ENCODE measurements at places on chromosomes 1 and 21.

DNA sequence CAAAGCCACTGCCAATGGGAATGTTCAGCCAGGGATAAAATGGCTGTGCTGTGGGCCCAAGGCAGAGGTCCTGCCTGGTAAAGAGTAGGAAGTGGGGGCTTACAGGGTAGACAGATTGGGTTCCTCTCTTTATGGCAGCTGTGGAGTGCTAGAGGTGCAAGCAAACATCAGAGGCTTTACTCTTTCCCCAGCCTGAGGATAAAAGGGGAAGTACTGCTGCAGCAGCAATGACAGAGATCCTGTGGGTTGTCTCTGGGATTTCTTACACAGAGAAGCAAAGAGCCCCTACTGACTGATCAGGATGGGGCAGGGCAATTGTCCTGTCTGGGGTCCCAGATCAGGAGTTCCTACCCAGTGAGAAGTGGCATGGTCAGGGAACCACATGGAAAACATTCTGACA, 54.2 kb downstream of the DRAM2 start:
- no peak for DNase-seq

DNA sequence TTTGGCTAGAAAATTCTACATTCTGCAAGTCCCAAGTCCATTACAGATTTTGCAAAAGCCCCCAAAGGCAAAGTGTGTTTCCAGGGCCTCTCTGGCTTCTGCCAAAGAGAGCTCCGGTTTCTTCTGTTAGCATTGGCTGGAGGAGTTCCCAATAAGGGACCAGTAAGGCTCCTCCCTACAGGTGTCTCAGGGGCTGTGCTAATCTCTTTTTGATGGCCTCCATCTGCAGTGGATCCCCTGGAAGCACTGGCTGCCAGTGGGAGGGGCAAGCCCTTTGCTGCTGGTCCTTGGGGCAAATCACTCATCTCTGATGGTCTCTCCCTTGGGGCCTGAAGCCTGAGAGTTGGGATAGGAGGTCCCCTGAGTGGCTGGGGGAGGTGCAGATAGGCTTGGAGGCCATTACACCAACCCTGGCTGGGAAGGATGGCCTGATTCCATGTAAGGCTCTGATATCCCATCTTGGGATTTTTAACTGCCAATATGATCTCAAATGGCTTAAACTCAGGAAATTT, 89.1 kb upstream of the USP24 start:
- DNase-seq: no peak

- no peak for DNase-seq
Observed at GRCh38 chr1:183027031-183027430, 3.8 kb downstream of the LAMC1 start.

- no peak for DNase-seq
Observed at GRCh38 chr1:119086830-119087229, 53.6 kb downstream of the WARS2 start.

GRCh38 chr1:110059133-110059863, 11.2 kb downstream of the ALX3 start:
- no peak for DNase-seq

DNA sequence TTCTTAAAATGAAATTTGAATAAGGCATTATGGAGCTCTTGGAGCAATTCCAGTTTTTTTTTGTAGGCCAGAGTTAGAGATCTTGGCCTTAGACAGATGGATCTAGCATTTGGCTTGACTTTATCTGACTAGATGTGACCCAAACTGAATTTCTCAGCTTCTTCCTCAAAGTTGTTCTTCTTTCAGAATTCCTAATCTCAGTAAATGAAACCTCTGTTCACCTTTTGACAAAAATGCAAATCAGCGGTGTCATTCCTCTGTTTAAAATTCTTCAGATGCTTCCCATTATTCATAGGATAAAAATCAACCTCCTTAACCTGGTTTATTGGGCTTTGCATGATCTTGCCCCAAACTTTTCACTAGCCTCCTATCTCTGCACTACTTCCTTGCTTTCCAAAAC, 177.6 kb downstream of the RASAL2 start:
- no peak for DNase-seq

DNA sequence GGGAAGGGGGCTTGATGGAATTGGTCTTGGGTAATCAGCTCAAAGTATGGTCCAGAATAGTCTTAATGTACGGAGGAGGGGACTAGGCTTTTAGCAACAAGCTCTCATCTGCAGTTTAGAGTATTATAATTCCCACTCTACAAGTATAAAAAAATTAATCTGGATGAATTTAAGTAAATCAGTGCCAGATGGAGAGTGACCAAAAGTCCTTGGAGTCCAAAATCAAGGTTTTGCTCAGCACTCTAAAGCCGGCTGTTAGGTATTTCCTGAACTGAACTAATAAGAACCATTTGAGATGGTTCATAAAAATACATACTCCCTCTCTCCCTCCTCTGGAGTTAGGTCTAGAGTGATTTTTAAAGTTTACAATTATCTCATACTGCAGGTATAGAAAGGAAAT, 23.7 kb downstream of the GLUL start:
- DNase-seq: no peak

DNA sequence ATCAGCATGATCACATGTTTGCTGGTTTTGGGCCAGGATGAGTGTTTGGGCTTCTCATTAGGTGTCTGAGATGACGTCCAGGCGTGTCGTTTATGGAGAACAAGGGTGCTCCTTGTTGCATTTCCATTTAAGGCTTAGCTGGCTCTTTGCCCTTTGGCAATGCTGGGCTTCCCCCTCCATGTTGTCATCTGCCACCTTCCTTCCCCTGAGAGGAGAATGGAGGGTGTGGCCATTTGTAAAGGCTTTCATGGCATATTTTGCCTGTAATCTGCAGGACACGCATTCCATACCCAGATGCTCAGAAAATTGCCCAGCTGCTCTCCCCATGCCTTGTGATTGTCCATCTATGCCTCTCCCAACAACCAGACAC, 27.7 kb downstream of the PKP1 start:
- DNase-seq: peak; percentile 65

GRCh38 chr1:13600762-13601453, 17.3 kb downstream of the PDPN start:
- DNase-seq: no peak

GRCh38 chr1:93707956-93708355, 26.3 kb upstream of the BCAR3 start:
- DNase-seq: no peak

- DNase-seq: no peak
Observed at GRCh38 chr1:167429612-167430011, 88.7 kb downstream of the CD247 start.

DNA sequence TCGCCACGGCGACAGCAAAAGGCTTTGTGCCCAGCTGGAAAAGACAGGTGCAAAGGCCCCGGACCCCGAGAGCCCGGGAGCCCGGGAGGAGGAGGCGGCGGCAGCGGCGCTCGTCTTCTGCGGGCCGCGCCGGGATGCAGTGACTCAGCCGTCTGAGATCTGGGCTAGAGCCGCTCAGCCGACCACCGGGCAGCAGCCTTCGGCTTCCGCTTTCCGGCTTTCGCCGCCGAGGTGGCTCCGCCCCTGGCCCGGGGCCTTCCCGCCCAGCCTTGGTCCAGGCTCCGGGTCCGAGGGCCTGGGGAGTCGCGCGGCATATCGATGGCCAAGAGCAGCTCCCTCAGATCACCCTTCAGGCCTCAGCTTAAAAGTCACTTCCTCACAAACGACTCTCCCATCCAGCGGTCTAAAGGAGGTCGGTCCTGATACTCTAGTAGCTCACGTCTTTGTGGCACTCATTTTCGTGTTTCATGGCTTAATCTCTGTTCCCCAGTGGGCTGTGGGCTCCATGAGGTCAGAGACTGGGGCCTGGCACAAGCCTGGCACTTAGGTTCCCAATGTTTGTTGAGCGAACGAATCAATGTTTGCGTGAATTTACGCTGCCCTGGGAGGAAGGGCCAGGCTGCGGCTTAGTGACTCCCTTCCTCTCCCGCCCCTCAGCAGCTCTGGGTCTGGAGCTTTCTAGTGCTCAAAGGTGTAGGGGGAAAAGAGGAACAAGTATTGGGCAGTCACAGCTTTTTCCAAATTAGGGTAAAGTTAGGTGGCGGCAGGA, at the start of gene PHTF1:
Gene PHTF1, minus strand, starts transcription at position 154 of the 769 bp plus-strand sequence. CDS start 783 bp downstream, outside the sequence.
- DNase-seq: peak; percentile 72

DNA sequence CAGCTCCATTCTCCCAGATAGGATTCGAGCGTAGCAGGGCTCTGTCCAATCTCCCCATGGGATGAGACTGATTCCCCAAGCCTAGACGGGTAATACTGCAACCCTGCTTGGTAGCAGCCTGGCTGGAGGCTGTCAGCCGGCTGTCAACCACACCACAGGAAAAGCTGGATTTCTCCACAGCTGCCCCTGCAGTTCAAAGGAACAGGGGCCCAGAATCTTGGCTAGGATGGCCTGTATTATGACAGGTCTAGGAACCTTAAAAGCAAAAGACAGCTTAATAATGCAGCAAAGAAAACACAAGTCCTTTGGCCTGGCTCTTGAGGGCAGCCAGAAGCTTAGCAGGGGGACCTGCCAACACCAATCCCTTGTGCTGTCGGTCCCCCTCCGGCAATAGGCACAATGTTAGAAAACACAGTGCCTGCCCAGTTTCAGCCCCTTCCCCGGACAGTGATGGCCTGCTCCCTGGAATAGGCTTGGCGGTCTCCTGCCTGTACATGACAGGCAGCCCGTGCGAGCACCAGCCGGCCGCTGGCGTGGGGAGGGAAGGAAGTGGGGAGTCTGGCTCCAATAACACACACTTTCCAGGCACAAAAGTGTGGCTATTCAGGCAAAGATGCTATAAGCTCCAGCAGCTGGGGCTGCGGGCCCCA, 90.5 kb downstream of the TRABD2B start:
- no peak for DNase-seq

- no peak for DNase-seq
Observed at GRCh38 chr1:172155766-172156165, 264.7 kb upstream of the C1orf105 start.

DNA sequence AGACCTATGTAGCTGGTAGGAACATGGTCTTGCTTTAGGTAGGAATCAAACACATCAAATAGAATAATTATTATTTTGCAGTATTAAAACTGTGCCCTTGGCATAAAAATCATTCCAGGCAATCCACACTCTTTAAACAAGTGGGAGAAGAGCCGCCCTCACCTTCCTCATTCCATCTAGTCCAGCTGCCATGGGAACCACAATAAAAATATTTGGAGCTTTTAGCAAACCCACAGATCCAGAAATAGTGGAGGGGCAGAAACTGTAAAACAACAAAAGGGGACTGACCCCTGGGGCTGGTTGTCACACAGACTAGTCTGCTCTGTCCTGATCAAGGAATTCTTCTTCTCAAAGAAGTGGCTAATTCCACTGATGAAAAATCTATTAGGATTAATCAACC, 61.6 kb downstream of the PTPRC start:
- DNase-seq: no peak

GRCh38 chr1:46667782-46668760, at the start of gene ATPAF1:
Gene ATPAF1 (minus strand): TSS chr1:46668364. CDS start chr1:46668322, 42 bp downstream.
- peak; percentile 63 for DNase-seq

GRCh38 chr1:26994787-26995517, 1.5 kb downstream of the TRNP1 start:
- peak; percentile 65 for DNase-seq

GRCh38 chr1:185636848-185637247, 97.3 kb upstream of the HMCN1 start:
- no peak for DNase-seq

DNA sequence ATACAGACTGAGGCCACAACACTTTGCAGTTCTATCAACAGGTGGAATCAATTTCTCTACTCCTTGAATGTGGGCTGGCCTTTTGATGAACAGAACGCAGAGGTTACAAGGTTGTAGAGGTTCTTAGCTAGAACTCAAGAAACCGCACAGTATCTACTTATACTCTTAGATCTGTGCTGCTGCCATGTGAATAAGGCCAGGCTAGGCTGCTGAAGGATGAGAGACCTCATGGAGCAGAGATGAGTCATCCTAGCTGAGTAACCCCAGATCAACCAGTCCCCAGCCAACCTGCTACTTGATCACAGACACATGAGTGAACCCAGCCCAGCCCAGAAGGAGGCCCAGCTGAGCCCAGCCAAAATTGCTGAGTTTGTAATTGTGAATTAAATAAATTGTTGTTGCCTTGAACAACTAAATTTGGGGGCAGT, 35.3 kb upstream of the BCAR3 start:
- no peak for DNase-seq

DNA sequence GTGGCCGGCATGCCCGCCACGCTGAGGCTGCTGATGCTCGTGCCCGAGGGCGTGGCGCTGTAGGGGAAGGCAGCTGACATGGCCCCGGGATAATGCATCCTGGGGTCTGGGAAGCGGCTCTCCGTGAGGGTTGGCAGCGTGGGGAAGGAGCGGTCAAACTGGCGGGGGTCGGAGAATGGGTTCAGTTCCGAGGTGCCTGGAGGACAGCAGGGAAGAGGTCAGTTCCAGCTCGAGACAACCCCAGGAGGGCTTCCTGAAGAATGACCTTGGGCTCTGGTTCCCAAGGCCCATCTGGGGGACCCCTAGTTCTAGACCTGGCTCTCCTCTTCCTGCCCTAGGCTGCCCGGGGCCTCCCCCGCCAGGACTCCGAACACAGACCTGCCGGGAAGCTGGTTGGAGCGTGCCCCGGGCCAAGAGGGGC, 27.6 kb downstream of the RUNX3 start:
- no peak for DNase-seq

- no peak for DNase-seq
Observed at GRCh38 chr1:203512517-203512847, 18.5 kb downstream of the OPTC start.

- DNase-seq: no peak
Observed at GRCh38 chr1:17412093-17412870, 27.2 kb downstream of the RCC2 start.

GRCh38 chr1:82455342-82455741, 654.6 kb downstream of the ADGRL2 start:
- DNase-seq: no peak

- no peak for DNase-seq
Observed at GRCh38 chr1:164131949-164132348, 427.0 kb upstream of the PBX1 start.

DNA sequence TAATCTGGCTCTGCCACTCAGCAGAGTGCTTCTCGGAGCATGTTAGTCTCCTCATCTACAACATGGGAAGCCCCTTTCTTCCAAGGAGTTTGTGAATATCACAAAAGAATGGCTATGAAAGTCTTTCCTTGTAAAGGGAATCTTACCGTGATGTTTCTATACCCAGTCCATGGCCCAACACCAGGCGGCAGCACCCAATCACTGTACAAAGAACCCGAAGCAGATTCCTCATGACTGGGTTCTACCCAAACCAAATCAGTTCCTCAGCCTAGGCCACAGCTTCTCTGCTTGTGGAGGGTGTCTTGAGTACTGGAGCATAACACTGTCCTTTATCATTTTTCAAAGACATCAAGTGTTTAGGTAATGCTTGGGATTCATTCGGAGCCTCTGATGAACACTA, 16.6 kb upstream of the SLFNL1 start:
- no peak for DNase-seq

GRCh38 chr1:198373376-198373775, 167.1 kb downstream of the ATP6V1G3 start:
- no peak for DNase-seq

GRCh38 chr1:208254376-208254775, 10.2 kb upstream of the PLXNA2 start:
- DNase-seq: no peak

GRCh38 chr1:33578557-33579448, 106.4 kb downstream of the ZSCAN20 start:
- no peak for DNase-seq

- DNase-seq: no peak
Observed at GRCh38 chr1:168554603-168555483, 11.0 kb upstream of the XCL2 start.

GRCh38 chr1:246602194-246602593, 35.9 kb downstream of the CNST start:
- DNase-seq: no peak

Data from DMS79 treated with DMSO at 0.1 percent for 48 hours (cell line).